ENCODE measurements at places on chromosomes 2 and 18.

- DNase-seq, result no peak
Observed at GRCh38 chr18:35158728-35159450, 81.9 kb upstream of the ZNF397 start.

DNA sequence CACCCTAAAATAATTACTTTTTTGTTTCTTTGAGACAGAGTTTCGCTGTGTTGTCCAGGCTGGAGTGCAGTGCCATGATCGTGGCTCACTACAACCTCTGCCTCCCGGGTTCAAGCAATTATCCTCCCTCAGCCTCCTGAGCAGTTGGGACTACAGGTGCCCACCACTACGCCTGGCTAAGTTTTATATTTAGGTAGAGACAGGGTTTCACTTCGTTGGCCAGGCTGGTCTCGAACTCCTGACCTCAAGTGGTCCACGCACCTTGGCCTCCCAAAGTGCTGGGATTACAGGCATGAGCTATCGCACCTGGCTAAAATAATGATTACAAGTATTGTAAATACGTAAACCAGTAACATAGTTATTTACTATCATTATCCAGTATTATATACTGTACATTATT is 257.4 kb upstream of the SP5 start:
- DNase-seq, result no peak

GRCh38 chr18:3397786-3398185 is 52.2 kb upstream of the TGIF1 start:
- DNase-seq, result no peak

GRCh38 chr2:101520246-101520645 is 45.3 kb upstream of the RFX8 start:
- DNase-seq, result no peak

GRCh38 chr2:173982918-173983317 is 17.7 kb upstream of the SP3 start:
- no peak for DNase-seq

GRCh38 chr2:205367331-205367935 is 314.9 kb upstream of the NRP2 start:
- no peak for DNase-seq

GRCh38 chr2:163690896-163691295 is 44.9 kb downstream of the FIGN start:
- DNase-seq, result no peak

DNA sequence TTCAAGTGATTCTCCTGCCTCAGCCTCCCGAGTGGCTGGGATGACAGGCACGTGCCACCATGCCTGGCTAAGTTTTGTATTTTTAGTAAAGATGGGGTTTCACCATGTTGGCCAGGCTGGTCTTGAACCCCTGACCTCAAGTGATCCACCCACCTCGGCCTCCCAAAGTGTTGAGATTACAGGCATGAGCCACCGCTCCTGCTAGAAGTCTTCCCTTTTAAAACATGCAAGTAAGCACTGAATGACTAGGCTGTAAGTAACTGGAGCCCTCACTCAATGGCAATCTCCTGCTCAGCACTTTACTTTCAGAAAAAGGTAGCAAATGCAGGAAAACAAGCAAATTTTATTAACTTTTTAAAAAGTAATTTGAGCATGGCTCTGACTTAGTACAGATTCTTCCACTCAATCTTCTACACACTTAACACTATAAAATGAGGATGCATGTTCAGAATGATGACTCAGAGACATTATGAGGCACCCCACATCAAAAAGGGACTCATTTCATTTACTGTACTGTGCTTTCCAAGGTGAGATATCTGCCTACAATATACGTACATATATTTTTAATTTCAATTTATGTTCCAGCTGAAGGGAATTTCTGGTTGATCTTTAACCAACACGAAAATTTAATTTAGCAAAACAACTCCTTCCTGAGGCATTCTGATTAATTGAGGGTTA is 6.6 kb upstream of the NCK2 start:
- DNase-seq, result no peak

GRCh38 chr2:160355080-160355479 is 138.5 kb downstream of the RBMS1 start:
- no peak for DNase-seq
